ENCODE measurements at places on chromosomes 4 and X.

DNA sequence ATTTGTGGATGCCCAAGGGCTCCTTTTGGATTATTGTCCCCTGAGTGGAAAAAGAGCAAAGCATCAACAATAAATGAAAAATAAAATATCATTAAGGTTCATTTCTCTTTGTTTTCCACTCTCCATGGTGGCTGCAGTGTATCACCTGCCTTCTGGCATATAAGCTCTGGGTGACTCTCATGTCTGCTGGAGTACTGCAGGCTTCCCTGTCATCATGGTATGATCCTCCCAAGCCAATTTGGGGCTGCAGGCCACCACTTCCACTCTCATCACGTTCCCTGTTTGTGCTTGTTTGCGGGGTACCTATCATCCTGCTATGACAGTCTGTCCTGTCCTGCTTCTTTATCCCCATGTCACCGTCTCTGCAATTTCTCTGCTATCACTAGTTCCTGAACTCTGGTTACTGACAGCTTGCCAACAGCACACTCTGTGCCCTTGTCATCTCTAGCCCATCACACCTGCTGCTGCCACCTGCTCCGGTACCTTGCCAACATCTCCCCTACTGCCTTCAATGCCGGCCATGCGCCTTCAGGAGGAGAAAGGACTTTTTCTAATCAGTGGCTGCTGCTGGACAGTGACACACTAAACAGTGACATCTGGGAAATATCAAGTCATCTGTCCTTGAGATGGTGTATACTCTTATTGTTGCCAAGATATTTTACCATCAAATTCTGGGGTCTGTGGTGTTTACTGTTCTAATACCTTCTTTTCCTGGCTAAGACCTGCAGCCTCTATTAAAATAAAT, 23.0 kb upstream of the FGF5 start:
- DNase-seq: no peak

DNA sequence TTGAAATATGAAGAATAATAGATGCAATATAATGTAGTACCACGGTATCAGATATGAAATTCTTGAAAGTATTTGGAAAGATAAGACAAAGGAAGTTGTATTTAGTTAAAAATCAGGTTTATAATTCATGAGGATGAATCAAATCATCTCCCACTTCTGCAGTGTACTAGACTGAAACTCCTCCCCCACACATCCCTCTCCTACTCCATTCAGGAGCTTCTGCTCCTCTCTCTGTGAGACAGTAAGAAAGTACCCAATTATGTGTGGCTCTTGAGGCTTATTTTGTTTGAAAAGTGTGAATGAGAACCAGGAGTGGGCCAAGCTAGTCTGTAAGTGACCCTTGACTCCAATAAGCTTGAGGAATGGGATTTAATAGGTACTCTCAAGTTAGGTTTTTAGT, 9.5 kb downstream of the SLAIN2 start:
- no peak for DNase-seq

GRCh38 chr4:52618795-52619590, 40.1 kb downstream of the USP46 start:
- DNase-seq: no peak

- no peak for DNase-seq
Observed at GRCh38 chr4:101670897-101671296, 119.6 kb upstream of the BANK1 start.

- peak; percentile 94 for DNase-seq
Observed at GRCh38 chr4:38523524-38524448, 140.2 kb upstream of the KLF3 start.

- no peak for DNase-seq
Observed at GRCh38 chr4:172721659-172722058, 447.0 kb upstream of the GALNT7 start.

GRCh38 chr4:172202480-172203076, 389.4 kb downstream of the GALNTL6 start:
- peak; percentile 0 for DNase-seq

GRCh38 chr4:1598206-1599025, 85.7 kb downstream of the FAM53A start:
- DNase-seq: no peak

GRCh38 chr4:63063760-63064159, 1345.5 kb downstream of the TECRL start:
- no peak for DNase-seq

DNA sequence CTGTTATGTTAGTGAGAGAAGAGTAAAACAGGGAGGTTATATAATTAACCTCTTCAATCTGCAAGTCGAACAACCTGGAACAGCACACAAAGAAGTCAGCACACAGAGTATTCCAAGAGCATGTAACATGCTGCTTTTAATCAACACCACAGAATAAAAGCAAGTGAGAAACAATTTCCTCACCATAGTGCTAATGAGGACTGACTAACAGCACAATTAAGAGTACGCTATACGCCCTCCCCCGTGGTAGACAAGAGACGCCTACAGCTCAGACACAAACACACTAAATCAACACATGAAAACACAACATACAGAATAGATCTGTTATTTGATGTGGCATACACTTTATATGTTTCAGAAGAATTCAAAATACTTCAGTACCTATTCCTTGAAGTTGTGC, 103.0 kb downstream of the PPP3CA start:
- DNase-seq: no peak

- DNase-seq: no peak
Observed at GRCh38 chrX:139692506-139692849, 15.5 kb downstream of the MCF2 start.

- no peak for DNase-seq
Observed at GRCh38 chrX:74923942-74924448, 1.3 kb downstream of the NEXMIF start.

- DNase-seq: peak; percentile 63
Observed at GRCh38 chrX:149871940-149872339, 9.0 kb upstream of the MAGEA8 start.

DNA sequence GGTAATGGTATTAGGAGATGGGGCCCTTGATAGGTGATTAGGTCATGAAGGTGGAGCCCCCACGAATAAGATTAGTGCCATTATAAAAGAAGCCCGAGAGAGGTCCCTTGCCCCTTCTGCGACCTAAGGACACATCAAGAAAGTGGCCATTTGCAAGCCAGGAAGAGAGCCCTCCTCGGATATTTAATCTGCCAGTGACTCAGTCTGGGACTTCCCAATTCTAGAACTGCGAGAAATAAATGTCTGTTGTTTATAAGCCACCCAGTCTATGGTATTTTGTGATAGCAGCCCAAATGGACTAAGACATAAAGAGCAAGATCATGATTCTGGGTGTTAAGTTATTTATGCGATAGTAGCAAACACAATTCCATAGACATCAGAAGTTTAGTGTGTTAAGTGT, 192.2 kb downstream of the LDB2 start:
- no peak for DNase-seq

- no peak for DNase-seq
Observed at GRCh38 chr4:1029529-1029928, 18.1 kb downstream of the FGFRL1 start.

DNA sequence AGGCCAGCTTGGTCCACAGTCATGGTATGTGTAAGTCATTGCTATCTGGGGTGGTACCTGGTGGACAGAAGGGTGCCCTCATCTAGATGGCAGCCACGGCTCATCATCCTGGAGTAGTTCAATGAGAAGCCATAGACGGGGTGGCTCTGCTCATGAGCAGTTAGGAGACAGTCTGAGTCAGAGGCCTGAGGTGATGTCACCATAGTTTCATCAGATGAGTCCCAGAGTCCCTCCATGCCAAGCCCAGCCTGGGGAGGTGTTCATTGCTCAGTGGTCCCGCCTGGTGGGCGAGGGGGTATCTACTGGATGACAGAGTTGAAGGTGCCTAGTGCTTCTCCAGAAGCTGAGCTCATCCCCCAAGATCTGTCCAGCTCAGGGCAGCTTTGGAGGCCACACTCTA, 49.8 kb downstream of the DLG3 start:
- peak; percentile 17 for DNase-seq

DNA sequence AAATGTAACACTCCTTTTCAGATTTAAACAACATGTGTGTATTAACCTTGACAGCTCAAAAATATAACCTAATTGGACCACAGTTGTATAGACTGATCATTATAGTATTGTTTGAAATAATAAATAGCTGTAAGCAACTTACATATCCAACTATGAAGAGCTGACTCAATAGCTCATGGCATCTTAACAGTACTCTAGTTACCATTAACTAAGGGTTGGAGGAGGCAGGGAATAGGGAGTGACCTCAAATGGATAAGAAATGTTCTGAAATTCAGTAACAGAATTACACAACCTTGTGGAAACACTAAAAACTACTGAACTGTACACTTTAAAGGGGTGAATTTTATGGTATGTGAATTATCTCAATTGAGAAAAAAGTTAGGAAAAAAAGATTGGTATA, 136.5 kb upstream of the CPEB2 start:
- DNase-seq: no peak

DNA sequence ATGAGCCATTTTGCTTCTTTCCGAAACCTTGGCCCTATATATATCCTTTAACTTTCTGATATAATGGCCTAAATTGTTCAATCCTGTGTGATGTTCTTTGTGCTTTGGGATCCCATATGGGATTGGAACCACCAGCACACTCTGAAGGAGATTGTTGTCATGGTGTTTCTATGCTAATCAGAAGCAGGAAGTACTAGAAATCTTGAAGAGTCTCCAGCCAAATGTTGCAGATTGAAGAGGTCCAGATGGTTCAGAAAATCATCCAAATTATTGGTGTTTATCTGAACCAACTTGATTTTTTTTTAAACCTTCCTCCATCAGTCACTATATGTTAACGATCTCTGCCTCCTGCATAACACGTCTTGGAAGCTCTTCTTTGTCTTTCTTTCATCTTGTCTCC, 72.8 kb downstream of the KIT start:
- DNase-seq: no peak

GRCh38 chr4:88757776-88758175, 60.1 kb upstream of the NAP1L5 start:
- DNase-seq: no peak

GRCh38 chrX:56761167-56761566, 32.1 kb downstream of the NBDY start:
- DNase-seq: no peak

- no peak for DNase-seq
Observed at GRCh38 chr4:99934891-99935290, 11.5 kb downstream of the DNAJB14 start.

GRCh38 chr4:152374606-152375285, 161.1 kb downstream of the FBXW7 start:
- peak; percentile 34 for DNase-seq

GRCh38 chrX:24241822-24242648, 71.8 kb downstream of the SUPT20HL2 start:
- DNase-seq: peak; percentile 27

- DNase-seq: no peak
Observed at GRCh38 chr4:8766610-8767009, 105.0 kb downstream of the HMX1 start.

DNA sequence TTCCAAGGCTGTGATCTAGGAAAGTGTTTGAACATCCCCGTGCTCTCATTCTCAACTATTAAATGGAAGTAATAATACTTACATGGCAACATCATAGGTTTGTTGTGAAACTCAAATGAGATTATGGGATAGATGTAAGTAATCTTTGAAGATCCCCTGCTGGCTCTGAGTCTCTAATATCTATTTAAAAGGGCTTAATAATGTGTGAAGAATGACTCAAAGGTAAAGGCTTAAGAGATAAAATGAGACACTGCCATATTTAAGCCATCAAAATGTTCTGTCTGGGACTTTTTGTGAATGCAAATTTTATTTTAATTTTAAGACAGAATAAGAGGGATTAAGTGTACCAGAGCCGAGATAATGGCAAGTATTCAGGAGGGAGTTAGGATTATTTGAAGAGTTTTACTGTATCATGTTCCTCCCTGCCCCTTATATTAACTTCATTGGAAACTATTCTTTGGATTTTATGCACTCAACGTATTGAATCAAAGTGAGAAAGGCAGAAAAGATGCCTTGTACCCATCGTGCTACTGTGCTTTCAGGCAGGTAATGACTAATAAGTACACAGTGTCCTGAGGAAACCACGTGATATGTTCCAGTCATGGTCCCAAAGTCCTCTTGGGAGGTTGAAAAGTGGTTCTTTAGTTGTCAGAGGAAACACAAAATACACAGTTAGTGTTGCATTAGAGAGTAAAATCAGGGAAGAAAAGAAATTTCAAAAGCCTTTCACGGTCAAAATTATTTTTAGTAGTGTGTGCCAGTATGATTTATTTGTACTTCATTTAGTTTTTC, 192.4 kb downstream of the RBM46 start:
- DNase-seq: no peak

DNA sequence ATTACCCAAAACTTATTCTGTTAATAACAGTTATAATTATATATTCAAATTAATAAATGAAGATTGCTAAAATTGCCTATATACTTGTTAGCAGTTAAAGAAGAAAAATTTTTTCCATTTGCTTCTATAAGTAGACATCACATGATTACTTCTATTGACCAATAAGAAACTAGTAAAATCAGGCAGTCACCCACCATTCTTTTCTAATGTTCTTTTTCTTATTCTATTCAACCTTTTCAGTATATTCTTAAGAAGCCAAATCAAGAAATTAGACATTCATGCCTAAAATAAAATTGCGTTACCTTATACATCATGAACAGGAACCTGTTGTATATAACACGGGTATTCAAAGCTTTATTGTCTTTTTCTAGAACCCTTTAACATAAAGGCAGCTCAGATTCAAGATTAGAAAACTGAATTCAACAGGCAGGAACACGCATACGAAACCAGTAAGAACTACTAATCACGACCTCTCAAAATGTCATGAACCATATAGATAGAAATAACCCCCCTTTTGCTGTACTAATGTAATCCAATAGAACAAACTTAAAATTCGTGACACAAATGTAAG, 568.1 kb upstream of the DIPK2B start:
- no peak for DNase-seq

- DNase-seq: no peak
Observed at GRCh38 chrX:154116426-154117211, 19.1 kb upstream of the MECP2 start.

DNA sequence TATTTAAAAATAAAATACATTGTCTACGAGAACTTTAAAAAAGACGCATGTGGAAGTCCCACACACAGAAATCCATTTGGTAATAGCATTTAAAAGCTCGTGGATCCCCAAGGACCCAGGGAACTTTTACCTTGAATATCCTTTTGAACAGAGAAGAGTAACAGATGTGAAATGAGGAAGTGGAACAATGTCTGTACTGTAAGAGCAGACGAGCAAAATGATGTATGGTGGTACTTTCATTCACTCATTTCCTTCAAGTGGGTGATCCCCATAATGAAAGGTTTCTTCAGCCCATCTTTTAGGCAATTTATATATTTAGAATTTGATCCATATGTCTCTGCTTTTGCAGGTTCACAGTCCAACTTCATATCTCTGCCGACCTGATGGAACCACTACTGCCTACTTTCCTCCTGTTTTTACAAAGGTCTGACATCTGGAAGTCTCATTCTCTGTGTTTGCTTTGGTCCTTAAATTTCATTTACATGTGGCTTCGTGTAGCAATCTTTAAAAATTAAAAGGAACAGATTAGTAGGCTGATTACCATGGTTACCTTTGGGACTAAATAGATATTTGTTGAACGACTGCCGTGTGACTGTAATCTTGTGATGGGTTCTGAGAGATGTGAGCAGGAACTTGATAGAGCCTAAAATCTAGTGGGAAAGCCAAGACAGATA, 188.4 kb downstream of the PALLD start:
- DNase-seq: no peak

GRCh38 chrX:22323541-22323940, 50.8 kb downstream of the CBLL2 start:
- DNase-seq: no peak

- DNase-seq: no peak
Observed at GRCh38 chrX:103616676-103617186, 9.0 kb downstream of the TCEAL3 start.

- DNase-seq: peak; percentile 57
Observed at GRCh38 chrX:130857207-130857606, 45.8 kb downstream of the ENOX2 start.

Data from activated CD4-positive, alpha-beta T cell treated with anti-CD3 and anti-CD28 coated beads, Interleukin-2, Interleukin-4, amounts not matched to agents 100 ng/mL and 50 ng/mL, durations not matched to agents 16 hours and 8 hours (primary cell).